ENCODE measurements at places on chromosomes 3 and 15.

DNA sequence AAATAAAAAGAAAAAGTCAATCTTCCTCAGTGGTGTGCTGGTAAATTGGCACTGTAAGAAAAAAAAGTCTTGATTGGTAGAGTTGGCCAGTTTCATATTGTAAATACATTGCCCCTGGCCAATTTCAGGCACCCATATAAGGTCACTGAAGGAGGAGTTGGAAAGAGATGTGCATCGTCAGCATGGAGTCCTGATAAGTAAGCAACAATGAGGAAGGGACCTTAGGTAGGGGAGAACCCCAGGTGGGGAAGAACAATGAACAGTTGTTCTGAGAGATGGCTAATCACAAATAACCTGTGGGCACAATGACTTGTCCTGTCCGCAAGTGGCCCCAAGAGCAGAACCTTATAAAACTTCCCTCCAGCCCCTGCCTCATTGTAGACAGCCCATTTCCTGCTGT lies 8.6 kb upstream of the CYP8B1 start:
- no peak overlapping the region for H3K4me3 ChIP-seq
- H3K4me1 ChIP-seq: peaks cover 15% of the 10 kb centered on the region
- no peaks in the 10 kb centered on the region for H3K36me3 ChIP-seq
- no peak overlapping the region for H3K27ac ChIP-seq
- peaks cover 17% of the 10 kb centered on the region for H3K27me3 ChIP-seq
- no peak for DNase-seq

DNA sequence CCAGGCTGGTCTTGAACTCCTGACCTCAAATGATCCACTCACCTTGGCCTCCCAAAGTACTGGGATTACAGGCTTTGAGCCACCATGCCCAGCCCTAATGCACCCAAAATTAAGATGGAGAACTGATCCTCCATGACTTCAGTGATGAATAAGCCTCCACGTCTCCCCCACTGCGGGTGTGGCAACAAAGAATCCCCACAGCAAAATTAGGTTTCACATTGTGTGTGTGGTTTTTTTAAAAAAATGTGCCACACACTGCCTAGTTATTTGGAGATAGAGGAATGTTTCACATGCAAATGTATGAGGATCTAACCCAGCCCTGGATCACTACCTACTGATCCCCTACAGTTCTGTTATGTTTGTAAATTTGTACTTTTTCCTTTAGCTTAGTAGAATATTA lies 17.3 kb downstream of the HDAC11 start:
- no peak for DNase-seq
- no peaks in the 10 kb centered on the region for H3K27me3 ChIP-seq
- no peaks in the 10 kb centered on the region for H3K36me3 ChIP-seq
- no peak overlapping the region for H3K27ac ChIP-seq
- H3K4me3 ChIP-seq: no peak overlapping the region

GRCh38 chr3:193317682-193318300 lies 60.8 kb downstream of the ATP13A5 start:
- H3K4me3 ChIP-seq: no peak overlapping the region
- H3K36me3 ChIP-seq: no peaks in the 10 kb centered on the region
- no peak for DNase-seq
- H3K4me1 ChIP-seq: no peaks in the 10 kb centered on the region
- no peak overlapping the region for H3K27ac ChIP-seq

DNA sequence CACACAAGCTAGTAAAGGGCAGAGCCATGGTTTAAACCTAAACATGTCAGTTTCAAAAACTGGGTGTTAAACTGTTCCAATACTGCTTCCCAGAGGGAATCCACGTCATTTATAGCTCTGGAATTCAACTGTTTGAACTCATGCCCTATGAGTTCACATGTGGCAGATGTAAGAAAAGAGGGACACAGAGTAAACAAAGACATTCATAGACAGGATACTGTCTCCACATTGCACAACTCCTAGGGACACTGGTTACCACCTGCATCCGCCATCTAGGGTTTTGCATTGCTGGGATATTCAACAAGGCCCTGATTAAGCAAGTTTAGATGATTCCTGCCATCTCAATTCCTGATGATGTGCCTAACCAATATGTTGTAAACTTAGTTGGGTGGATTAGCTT lies 134.1 kb upstream of the COL8A1 start:
- H3K27me3 ChIP-seq: no peaks in the 10 kb centered on the region
- no peak overlapping the region for H3K4me3 ChIP-seq
- H3K36me3 ChIP-seq: no peaks in the 10 kb centered on the region
- no peaks in the 10 kb centered on the region for H3K4me1 ChIP-seq
- no peak overlapping the region for H3K27ac ChIP-seq

- no peak overlapping the region for H3K27ac ChIP-seq
- H3K36me3 ChIP-seq: no peaks in the 10 kb centered on the region
- DNase-seq: no peak
- peaks cover 3% of the 10 kb centered on the region for H3K27me3 ChIP-seq
- no peaks in the 10 kb centered on the region for H3K4me1 ChIP-seq
- no peak overlapping the region for H3K4me3 ChIP-seq
These were observed 235.7 kb downstream of the SLC9A9 start for GRCh38 chr3:143612541-143612940.

- no peak overlapping the region for H3K27ac ChIP-seq
- no peak for DNase-seq
- H3K36me3 ChIP-seq: no peaks in the 10 kb centered on the region
- H3K4me3 ChIP-seq: no peak overlapping the region
- no peaks in the 10 kb centered on the region for H3K27me3 ChIP-seq
These were observed 241.0 kb upstream of the GBE1 start for GRCh38 chr3:82002491-82002890.

DNA sequence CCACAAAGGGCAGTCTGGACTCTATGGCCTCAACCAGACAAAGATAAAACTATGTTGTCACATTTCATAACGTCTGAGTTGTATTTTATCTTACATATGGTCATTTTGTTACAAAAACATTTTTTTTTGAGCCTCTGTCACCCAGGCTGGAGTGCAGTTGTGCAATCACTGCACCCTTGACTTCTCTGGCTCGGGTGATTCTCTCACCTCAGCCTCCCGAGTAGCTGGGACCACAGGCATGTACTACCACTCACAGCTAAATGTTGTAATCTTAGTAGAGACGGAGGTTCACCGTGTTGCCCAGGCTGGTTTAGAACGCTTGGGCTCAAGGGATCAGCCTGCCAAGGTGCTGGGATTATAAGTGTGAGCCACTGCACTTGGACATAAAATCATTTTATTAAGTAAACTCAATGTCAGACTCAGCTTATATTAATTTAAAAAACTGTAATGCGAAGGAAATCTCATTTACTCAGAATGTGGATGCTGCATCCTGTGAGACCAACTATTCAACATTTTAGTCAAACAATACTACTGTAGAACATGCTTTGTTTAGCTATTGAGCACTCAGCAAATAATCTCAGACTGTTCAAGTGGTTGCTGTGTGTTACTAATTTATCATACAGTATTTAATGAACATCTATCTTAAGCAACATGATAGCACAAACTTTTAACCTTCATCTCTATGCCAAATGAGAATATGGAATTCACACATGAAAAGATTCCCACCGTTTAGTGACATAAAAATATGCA lies 209.2 kb downstream of the TBL1XR1 start:
- H3K4me3 ChIP-seq: no peak overlapping the region
- H3K27ac ChIP-seq: no peak overlapping the region
- H3K36me3 ChIP-seq: no peaks in the 10 kb centered on the region
- no peak for DNase-seq
- no peaks in the 10 kb centered on the region for H3K4me1 ChIP-seq

DNA sequence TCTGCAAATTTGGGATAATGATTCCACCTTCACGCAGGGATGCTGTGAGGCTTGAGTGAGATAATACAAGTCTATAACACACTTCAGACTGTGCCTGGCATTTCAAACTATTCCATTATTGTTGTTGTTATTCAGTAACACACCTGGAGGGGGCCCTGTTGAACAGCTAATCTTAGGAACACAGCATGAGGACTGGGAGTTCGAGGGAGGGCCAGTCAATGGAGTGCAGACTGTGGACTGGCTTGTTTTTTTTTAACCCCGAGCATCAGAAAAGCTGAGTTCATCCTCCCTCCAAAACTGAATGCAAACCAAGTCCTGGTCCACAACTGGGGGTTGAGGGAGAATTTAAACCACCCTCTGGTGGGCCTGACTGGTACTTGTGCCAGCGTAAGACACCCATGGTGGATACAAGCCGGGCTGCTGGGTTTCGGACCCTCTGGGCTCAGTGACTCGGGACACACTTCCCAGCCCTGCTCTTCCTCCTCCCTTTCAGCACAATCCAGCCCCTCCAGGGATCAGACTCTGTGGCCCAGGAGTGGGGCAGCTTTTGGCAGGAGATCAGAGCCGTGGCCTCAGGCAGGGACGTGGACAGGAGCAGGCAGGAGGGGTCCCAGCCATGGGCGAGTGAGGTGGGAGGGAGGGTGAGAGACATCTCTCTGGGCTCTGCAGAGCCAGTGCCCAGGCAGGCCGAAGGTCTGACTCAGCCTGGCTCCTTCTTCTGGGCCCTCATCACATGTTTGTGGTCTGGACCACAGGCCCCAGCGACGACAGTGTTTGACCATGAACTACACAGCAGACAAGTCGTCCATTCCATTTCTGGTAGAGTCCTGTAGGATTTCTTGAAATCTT lies 36.3 kb upstream of the MEX3B start:
- peaks cover 5% of the 10 kb centered on the region for H3K27me3 ChIP-seq
- no peaks in the 10 kb centered on the region for H3K4me1 ChIP-seq
- H3K36me3 ChIP-seq: no peaks in the 10 kb centered on the region
- no peak for DNase-seq
- H3K4me3 ChIP-seq: no peak overlapping the region
- H3K27ac ChIP-seq: no peak overlapping the region

- H3K4me3 ChIP-seq: no peak overlapping the region
- DNase-seq: no peak
- H3K36me3 ChIP-seq: peaks cover 6% of the 10 kb centered on the region
- no peaks in the 10 kb centered on the region for H3K27me3 ChIP-seq
These were observed 3.6 kb downstream of the MAP4 start for GRCh38 chr3:48012659-48013058.

Data from activated CD8-positive, alpha-beta T cell treated with anti-CD3 and anti-CD28 coated beads, Interleukin-2, amount 10 ng/mL, durations not matched to agents 7 days and 5 days (primary cell).